ENCODE measurements at places on chromosomes 12 and 14.
A peak's percentile ranks its signal among the peaks of the same experiment; 100 is the strongest.

- DNase-seq: no peak
These were observed 207.3 kb upstream of the ARID2 start for GRCh38 chr12:45522227-45522626.

DNA sequence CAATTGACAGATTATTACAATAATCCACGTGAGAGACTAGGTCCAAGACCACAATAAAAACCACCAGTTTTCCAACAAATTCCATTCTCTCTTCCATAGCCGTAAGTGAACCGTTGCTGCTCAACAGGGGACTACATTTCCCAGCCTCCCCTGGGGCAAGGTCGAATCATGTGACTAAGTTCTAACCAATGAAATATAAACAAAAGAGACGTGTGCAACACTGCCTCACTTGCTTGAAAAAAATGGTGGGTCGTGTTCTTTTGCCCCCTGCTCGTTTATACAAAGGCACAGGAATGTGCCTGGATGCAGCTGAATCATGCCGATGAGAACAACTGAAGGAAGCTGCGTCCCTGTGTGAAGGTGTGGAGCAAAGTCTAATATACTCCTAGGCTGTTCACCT is 51.1 kb downstream of the HSPB8 start:
- no peak for DNase-seq

DNA sequence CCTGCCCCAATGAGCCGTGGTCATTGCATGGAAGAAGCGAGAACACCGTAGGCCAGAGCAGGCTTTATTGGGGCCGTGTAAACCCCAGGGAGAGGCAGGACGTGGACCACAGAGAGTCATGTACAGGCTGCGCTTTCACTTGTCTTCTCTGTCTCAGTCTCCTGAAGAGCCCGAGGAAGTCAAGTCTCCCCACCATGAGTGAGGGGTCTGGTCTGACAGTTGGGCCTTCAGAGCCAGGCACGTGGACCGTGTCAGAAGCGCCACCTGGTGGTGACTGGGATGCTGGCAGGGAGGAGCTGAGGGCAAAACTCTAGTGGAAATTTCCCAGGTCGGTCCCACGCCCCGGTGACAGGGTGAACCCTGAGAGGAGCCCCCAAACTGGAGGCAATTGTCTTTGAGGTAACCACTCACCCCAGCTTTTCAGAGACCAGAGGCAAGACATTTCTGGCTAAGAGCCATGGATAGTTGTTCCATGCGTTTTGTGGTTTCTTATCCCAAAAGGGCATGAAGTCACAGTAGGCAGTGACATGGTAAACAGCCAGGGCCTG is 17.4 kb downstream of the RPS6KL1 start:
- DNase-seq: peak; percentile 83

DNA sequence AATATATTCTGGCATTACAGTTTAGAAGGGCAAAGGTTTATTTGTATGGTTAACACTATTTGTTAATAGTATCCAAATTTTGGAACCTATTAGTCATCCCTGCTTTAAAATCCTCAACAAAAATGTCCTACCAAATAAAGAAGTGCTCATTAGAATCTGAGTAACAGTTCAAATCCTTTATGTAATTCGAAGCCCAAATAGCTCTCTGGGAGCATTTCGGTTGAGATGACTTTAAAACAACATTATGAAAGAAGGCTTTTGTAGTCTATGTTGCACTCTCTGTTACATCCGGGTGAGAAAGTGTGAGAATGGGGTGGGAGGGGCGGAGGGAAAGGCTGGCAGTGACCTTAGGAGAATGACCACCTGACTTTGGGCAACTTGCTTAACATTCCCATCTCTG is 59.7 kb downstream of the SLC38A1 start:
- no peak for DNase-seq

GRCh38 chr12:11976005-11976404 is 94.7 kb upstream of the BCL2L14 start:
- DNase-seq: no peak

GRCh38 chr12:738712-739111 is 13.7 kb upstream of the WNK1 start:
- DNase-seq: no peak

DNA sequence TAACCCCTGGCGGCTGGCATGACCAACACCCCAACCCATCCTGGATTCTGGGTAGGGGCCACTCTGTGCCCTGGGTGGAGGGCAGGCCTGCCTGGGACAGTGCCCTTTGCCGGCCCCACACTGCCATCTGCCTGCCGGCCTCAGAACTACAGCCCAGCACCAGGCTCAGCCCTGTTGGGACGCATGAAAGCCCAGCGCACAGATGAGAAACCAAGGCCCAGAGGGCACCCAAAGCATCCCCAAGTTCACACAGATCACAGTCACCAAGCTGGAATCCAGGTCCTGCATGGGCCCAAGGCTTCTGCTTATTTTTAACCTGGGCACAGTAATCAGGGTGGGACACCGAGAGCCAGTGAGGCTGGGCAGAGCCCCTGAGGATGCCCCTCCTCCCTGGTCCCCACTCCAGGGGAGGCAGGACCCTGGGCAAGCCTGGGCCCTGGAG is 26.2 kb downstream of the RFLNA start:
- peak; percentile 82 for DNase-seq

GRCh38 chr14:100823413-100824080 is 2.4 kb upstream of the MEG3 start:
- no peak for DNase-seq

DNA sequence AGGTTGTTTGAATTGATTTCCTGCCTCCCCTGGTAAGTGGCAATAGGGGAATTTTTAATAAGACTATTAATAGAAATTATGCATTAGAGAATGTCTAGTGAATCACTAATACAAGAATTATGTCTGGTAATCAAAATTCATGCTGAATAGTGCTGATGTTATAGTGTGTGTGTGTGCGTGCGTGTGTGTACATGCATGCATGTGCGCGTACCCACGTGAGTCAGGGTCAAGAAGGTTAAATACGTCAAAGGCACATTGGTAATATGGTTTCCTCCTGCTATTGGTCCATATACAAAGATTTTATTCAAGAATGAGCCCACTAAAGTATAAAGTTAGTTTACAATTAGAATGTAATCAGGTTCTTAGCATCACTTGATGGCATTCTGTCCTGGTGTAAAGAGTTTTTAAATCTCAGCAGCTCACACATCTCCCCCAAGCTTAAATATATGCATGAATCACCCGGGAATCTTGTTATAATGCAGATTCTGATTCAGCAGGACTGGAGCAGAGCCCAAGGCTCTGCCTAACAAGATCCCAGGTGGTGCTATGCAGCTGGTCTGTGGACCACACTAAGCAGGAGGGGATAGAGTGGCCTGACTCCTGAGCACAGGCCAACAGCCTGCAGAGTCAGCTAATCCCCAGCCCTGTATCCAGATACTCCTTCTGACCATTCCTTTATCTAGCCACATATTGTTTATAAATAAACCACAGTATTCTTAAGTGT is 43.9 kb downstream of the TTC9 start:
- no peak for DNase-seq

DNA sequence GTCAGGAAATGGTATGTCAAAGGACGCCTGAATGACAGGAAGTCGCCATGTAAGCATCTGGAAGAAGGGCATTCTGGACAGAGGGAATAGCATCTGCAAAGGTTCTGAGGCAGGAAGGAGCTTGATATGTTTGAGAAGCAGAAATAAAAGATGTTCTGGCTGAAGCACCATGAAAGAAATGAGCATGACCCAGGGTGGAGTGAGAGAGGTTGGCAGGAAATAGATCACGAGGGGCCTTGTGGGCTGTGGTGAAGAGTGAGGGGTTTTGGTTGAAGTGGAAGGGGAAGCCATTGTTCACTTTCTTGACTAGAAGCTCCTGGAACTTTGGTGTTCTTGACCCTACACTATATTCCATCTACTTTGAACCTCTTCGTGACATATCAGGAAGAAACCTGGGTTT is 99.4 kb upstream of the PARP11 start:
- peak; percentile 46 for DNase-seq

- DNase-seq: no peak
These were observed 71.3 kb downstream of the DERA start for GRCh38 chr12:15982471-15982870.

GRCh38 chr14:56798447-56799342 is 11.6 kb downstream of the OTX2 start:
- DNase-seq: no peak

- DNase-seq: no peak
These were observed 30.9 kb downstream of the ERGIC2 start for GRCh38 chr12:29350080-29350479.

- DNase-seq: no peak
These were observed 148.9 kb upstream of the MAX start for GRCh38 chr14:65251213-65251612.

GRCh38 chr12:127555071-127555470 is 711.9 kb upstream of the TMEM132C start:
- no peak for DNase-seq

GRCh38 chr12:102957339-102958050 is at the start of gene ASCL1:
ASCL1 (plus strand) TSS chr12:102957674; CDS start chr12:102958245, 571 bp downstream.
- DNase-seq: no peak

- no peak for DNase-seq
These were observed 48.6 kb downstream of the SH2B3 start for GRCh38 chr12:111454311-111454710.

DNA sequence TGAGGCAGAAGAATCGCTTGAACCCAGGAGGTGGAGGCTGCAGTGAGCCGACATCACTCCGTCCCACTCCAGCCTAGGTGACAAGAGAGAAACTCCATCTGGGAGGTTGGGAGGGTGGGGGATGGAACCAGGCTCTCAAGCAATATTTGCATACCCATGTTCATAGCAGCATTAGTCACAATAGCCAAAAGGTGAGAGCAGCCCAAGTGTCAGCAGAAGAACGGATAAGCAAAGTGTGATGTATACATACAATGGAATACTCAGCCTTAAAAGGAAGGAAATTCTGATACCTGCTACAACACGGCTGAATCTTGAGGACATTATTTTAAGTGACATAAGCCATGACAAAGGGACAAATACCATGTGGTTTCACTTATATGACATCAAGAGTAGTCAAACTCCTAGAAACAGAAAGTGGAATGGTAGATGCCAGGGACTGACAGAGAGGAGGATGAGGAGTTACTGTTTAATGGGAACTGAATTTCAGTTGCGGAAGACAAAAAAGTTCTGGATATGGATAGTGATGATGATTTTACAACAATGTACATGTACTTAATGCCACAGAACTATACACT is 11.6 kb downstream of the DAD1 start:
- DNase-seq: no peak

GRCh38 chr14:52706286-52706685 is 714 bp upstream of the PSMC6 start:
- peak; percentile 53 for DNase-seq

Measured in activated T-cell treated with anti-CD3 and anti-CD28 coated beads, Interleukin-2, amount 50 U/mL, for 72 hours (primary cell).